ENCODE measurements at places on chromosomes 11 and 22. TPM values are rescaled to one million over a fixed set of nuclear protein-coding genes. Genes with fewer than 3 reads are reported as not detected.

DNA sequence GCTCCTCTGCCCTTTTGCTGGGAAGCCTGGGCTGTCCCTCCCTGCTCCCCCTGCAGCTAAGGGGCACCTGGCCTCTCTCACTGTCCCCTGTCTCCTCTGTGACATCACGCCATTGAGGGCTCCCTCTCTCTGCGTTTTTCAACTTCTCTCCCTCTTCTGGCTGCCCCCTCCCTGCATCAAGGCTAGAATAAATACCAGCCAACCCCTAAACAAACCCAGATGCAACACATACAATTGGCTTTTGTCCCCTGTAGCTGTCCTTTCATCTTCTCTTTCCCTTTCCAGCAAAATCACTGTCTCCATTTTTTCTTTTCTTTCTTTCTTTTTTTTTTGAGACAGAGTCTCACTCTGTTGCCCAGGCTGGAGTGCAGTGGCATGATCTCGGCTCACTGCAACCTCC, 3.3 kb upstream of the MIEF1 start:
- DNase-seq, result no peak

- no peak for DNase-seq
These were observed 90.6 kb downstream of the MPPED1 start for GRCh38 chr22:43502306-43502874.

Gene INS
- not detected for total RNA-seq

DNA sequence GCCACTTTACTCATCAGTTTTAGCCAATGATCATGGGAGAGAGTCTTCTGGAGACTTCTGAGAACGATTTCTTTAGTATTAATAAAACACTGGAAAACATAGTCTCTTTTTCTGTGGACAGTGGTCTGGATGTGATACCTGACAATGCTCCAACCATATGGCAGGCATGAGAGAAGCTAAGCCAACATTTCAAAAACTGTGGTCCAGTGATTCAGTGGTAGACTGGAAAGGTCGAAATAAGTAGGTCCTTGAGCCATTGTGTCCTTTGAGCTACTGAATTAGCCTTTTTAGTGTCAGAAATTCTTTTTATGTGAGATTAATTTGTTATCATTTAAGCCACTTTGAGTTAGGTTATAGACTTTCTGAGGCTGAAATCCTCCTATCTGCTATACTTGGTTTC, 197.7 kb upstream of the CTSC start:
- DNase-seq, result no peak

Gene CD6
- total RNA-seq, result 0.74 TPM

DNA sequence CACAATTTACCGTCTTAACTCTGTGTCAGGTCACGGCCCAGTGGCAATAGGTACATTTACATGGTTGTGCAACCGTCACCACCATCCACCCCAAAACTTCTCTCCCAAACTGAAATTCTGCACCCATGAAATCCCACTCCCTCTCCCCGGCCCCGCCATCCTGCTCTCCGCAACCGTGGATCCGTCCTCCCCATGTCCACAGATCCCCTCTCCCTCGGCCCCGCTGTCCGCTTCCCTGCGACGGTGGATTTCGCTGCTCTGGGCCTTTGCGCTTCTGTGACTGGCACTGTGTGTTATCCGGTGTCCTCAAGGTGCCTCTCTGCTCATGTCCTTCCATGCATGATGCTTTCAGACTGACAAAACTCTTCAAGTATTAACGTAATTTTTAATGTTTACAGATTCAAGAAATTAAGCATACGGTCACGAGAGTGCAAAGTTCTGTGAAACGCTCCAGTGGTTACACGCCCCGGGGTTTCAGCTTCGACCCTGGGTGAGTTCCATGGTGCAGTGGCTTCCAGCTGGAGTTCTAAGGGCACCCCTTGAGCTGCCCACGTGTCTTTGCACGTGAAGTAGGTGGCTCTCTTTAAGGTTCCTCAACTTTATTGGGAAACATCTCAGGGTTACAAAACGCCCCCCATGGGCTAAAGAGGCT, 76.4 kb downstream of the KCNQ1 start:
- DNase-seq, result no peak

DNA sequence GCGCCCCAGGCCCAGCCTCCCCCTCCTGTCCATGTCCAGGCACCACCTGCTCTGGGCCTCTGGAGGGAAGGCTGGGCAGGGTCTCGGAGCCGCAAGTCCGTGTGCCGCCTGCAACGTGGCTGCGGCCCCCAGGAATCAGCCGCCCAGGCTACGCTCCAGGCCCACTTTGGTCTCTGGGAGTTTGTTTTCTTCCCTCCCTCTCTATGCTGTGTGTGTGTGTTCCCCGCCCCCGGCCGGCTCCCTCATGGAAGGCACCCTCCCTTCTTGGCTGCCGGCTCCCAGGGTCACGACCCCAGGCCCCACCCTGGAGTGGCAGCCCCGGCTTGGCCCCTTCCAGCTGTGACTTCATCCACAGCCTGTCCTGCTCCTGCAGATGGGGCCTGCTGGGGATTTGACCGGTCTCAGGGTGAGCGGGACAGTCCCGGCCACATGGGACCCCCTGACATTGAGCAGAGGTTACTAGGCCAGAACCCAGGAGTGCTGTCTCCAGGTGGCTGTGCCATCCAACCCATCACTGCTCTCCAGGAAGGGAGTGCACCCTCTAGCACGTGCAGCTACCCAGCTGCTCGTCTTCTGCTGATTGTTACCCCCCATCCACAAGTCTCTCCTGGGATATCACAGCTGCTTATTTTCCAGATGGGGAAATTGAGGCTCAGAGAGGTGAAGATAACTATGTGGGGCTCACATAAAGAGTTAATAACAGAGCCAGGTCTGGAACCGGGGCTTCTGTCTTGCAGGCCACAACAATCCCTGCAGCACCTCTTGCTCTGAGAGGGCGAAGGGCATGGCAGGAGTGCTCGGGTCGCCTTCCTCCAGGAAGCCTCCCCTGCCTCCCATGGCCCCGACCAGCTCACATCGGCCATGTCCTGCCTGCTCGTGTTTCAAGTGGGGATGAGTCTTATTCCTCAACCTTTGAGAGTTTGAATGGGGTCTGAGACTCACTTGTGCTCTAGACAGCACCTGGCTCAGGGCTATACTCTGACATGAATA, 2.8 kb upstream of the LIF start:
- no peak for DNase-seq

DNA sequence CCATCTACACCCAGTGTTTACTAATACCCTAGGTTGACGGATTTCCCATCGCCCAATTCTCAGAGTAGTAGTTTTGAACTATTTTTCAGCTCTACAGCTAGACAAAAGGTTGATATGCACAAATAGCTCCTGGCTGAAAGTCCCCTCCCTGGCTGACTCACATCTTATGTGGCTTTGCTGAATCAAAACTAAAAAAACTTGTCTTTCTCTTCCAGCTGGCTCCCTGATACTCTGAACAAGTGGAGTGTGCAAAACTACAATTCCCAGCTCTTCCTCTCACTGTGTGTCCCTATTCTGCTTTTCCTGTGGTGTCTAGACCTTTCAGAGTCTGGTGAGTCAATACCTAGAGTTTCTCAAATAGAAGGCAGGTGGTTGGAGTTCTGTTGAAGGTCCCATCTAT, 12.7 kb upstream of the LARGE1 start:
- DNase-seq, result peak; percentile 50

- no peak for DNase-seq
These were observed 108.7 kb upstream of the CD82 start for GRCh38 chr11:44456544-44457300.

GRCh38 chr11:8342821-8343681, 79.4 kb upstream of the LMO1 start:
- DNase-seq, result peak; percentile 68

GRCh38 chr11:3843326-3843725, 2.6 kb upstream of the RHOG start:
- no peak for DNase-seq

Gene BTBD18
- total RNA-seq, result not detected

GRCh38 chr11:21109341-21109740, 440.0 kb downstream of the NELL1 start:
- no peak for DNase-seq

Gene IL17RA
- 5.0 TPM for total RNA-seq

DNA sequence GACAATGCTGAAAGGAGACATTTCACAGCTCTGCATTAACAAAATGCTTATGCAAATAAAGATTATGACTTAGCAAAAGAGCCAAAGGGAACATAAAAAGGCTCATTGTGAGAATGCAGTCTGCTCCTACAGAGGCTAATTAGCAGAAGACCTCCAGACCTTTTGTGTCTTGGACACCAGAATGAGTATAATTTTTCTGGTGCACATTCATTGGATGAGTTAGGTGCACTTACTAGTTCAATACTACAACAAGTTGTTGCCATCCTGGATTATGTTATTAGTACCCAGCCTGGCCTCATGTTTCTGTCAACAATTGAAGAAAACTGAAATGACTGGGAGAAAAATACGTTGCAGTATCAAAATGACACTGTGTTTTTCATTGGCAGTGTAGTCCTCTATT, 613.2 kb upstream of the CHORDC1 start:
- DNase-seq, result peak; percentile 9

DNA sequence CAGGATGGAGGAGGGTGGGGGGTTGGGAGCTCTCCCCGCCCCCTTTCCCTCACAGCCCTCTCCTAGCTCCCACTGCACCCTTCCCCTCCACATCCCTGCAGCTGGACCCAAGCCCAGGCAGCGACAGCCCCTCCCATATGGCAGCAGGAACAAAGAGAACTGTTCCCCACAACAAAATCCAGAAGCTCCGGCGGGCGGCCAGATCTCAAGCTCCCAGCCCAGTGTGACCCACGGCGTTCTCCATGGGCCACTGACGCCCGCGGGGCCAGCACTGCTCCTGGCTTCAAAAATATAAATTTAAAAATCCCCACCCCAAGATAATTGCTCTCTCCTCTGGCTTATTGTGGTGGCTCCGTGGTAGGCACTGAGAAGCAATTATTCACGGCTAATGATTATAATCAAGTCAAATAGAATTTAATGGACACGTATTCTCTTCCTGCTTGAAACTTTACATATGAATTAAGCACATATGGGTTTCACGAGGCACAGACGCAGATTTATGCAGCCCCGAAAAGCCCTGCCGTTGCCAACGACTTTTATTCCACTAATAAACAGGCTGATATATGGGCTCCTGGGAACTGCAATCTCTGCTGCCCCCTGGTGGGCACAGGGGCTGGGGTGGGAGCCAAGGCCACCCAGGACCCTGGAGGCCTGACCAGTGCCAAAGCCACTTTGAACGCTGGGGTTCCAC, 17.5 kb downstream of the MACROD1 start:
- peak; percentile 75 for DNase-seq

GRCh38 chr22:28855355-28856094, 27.8 kb upstream of the ZNRF3 start:
- peak; percentile 17 for DNase-seq

Data from PC-9 (cell line).